Osteocyte (in vitro differentiated cells): ENCODE measurements at places on chromosomes 2 and 18. TPM values are rescaled to one million over a fixed set of nuclear protein-coding genes. Genes with fewer than 3 reads are reported as not detected.

GRCh38 chr18:45487581-45487980 is 127.7 kb upstream of the SLC14A2 start:
- DNase-seq, result no peak
- H3K27ac ChIP-seq, result no peak overlapping the region
- no peaks in the 10 kb centered on the region for H3K36me3 ChIP-seq
- H3K4me1 ChIP-seq, result peaks cover under 1% of the 10 kb centered on the region
- H3K4me3 ChIP-seq, result no peak overlapping the region

SERPINB3 gene
- total RNA-seq, result not detected in 2 replicates

CYP27A1 gene
- 3.2 and 4.1 TPM in 2 replicates for total RNA-seq

DNA sequence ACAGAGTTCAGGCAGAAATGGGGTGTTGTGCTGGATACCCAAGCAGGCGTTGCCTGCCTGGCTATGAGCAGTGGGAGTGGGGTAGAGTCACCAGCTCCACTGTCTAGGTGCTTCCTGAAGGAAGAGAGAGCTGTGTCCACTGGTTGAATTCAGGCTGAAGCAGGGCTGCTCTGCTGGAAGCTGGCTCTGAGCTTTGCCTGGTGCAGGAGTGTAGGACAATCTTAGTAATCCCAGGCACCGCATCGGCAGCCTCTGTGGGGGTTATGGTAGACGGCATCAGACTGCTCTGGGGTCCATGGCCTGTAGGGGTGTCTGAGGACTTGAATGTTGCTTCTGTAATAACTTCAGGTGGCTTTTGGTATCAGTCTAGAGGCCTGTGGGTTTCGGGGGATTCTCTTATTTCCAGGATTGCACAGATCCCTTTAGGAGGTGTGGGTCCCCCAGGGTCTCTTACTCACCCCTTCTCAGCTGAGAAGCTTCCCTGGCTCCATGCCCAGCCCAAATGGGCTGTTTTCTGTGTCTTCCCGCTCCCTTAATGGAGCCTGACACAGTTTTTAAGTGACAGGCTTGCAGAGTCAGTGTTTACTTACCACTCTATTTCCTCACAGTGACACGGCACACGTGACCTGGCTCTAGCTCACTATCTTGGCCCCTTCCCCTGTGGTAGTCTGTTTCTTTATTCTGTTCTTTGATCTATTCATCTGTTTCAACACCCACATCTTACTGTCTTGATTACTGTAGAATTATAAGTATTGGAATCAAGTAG is 644.3 kb downstream of the CBLN2 start:
- DNase-seq, result no peak
- no peaks in the 10 kb centered on the region for H3K27me3 ChIP-seq
- no peaks in the 10 kb centered on the region for H3K36me3 ChIP-seq
- H3K4me3 ChIP-seq, result no peak overlapping the region
- no peak overlapping the region for H3K27ac ChIP-seq

DNA sequence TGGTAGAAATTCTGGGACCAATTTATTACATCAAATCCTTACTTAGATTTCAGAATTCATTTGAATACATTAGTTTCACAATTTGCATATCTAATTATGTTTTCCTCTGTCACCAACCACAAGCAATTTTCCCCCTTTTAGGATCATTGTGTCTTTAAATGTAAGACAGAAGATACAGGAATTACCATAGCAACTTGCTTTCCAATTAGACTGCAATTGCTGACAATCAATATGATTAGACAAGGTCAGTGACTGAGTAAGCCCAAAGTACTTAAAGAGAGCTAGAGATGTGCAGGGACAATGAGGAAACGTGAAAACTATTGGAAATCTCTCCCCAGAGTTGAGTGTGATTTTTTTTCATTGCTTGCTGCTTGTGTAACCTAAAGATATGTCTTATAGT is 121.4 kb downstream of the FSHR start:
- no peak overlapping the region for H3K27ac ChIP-seq
- no peak overlapping the region for H3K4me3 ChIP-seq
- H3K36me3 ChIP-seq, result no peaks in the 10 kb centered on the region
- no peaks in the 10 kb centered on the region for H3K4me1 ChIP-seq
- no peaks in the 10 kb centered on the region for H3K27me3 ChIP-seq

- no peak overlapping the region for H3K27ac ChIP-seq
- H3K27me3 ChIP-seq, result no peaks in the 10 kb centered on the region
- DNase-seq, result peak; percentile 54
- H3K4me1 ChIP-seq, result peaks cover 24% of the 10 kb centered on the region
Observed at GRCh38 chr2:128263902-128264331, 54.8 kb downstream of the HS6ST1 start.

GRCh38 chr18:49019446-49020045 is 68.8 kb upstream of the SMAD7 start:
- peaks cover 18% of the 10 kb centered on the region for H3K4me1 ChIP-seq
- H3K36me3 ChIP-seq, result no peaks in the 10 kb centered on the region
- H3K27me3 ChIP-seq, result no peaks in the 10 kb centered on the region
- no peak overlapping the region for H3K4me3 ChIP-seq
- DNase-seq, result no peak

GRCh38 chr2:23524261-23524706 is 139.3 kb downstream of the KLHL29 start:
- no peaks in the 10 kb centered on the region for H3K36me3 ChIP-seq
- peak; percentile 87 for DNase-seq
- peaks cover 32% of the 10 kb centered on the region for H3K4me1 ChIP-seq
- peak overlapping the region; percentile 48 for H3K27ac ChIP-seq
